ENCODE measurements at places on chromosomes 2 and 18. TPM values are rescaled to one million over a fixed set of nuclear protein-coding genes. Genes with fewer than 3 reads are reported as not detected.

- H3K27ac ChIP-seq, result no peak overlapping the region
- H3K27me3 ChIP-seq, result no peaks in the 10 kb centered on the region
- DNase-seq, result no peak
- no peak overlapping the region for H3K4me3 ChIP-seq
Measured at GRCh38 chr2:10579876-10580514, 109.8 kb downstream of the NOL10 start.

GRCh38 chr2:195343540-195343939 is 313.5 kb upstream of the SLC39A10 start:
- no peaks in the 10 kb centered on the region for H3K4me1 ChIP-seq
- no peak overlapping the region for H3K4me3 ChIP-seq
- DNase-seq, result no peak
- no peak overlapping the region for H3K27ac ChIP-seq

The FAP gene
- polyA plus RNA-seq, result not detected

The MOGAT1 gene
- not detected for polyA plus RNA-seq

DNA sequence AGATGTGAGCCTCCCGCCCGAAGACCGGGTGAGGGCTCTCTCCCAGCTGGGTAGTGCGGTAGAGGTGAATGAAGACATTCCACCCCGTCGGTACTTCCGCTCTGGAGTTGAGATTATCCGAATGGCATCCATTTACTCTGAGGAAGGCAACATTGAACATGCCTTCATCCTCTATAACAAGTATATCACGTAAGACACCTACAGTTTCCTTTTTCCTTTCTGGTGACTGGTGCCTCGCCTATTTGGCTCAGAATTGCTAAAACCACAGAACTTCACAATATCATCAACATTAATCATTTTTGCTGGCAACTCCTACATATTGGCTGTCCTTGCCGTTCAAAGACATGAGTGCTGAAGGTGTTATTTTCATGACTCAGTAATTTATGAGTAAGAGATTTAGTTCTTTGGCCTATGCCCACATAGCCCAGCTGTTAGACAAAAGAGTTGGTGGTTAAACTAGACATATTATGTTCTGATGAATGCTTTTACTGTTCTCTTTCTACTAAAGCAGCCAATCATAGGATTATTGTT is 2.2 kb downstream of the STAMBP start:
- H3K4me1 ChIP-seq, result peaks cover 26% of the 10 kb centered on the region
- peak overlapping the region; percentile 8 for H3K27ac ChIP-seq
- H3K4me3 ChIP-seq, result no peak overlapping the region
- DNase-seq, result no peak

DNA sequence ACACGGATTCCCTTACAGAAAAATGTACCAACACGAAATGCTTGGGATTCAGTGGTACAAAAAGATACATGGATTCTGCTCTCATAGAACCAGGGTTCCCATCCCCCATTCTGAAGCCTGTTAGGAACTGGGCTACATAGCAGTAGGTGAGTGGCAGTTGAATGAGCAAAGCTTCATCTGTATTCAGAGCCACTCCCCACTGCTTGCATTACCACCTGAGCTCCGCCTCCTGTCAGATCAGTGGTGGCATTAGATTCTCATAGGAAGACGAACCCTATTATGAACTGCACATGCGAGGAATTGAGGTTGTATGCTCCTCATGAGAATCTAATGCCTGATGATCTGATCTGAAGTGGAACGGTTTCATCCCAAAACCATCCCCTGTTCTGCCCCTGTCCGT is 246.4 kb downstream of the DYM start:
- DNase-seq, result no peak
- H3K4me3 ChIP-seq, result no peak overlapping the region
- peaks cover 4% of the 10 kb centered on the region for H3K4me1 ChIP-seq
- H3K27ac ChIP-seq, result no peak overlapping the region
- H3K36me3 ChIP-seq, result no peaks in the 10 kb centered on the region

The CAPN14 gene
- not detected for polyA plus RNA-seq

DNA sequence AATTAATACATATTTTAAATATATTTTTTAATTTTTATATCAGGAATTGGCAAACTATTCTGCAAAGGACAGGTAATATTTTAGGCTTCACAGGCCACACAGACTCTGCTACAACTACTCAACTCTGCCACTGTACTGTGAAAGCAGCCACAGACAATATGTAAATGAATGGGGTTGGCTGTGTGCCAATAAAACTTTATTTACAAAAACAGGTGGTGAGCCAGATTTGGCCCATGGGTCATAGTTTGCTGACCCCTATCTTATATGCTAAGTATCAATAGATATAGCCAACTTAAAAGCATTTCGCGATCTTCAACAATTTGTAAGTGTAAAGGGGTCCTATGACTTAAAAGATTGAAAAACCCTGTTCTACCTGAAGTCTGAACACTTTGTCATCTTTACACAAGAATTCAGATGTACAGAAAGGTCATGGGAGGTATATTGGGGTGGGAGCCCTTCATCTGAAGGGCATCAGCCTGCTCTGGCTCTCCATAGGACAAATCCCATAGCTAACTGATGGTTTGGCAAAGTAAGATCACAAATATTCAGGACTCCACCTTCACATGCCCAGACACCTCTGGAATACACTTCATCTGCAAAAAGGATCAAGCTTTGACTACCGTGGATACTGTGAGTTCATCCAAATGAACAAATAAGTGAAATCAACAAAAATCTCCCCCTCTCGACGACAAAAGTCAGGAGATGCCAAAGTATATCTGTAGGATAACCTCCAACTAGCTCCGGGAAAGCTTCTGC is 65.9 kb downstream of the C1D start:
- H3K36me3 ChIP-seq, result no peaks in the 10 kb centered on the region
- H3K27me3 ChIP-seq, result no peaks in the 10 kb centered on the region
- no peak overlapping the region for H3K4me3 ChIP-seq
- H3K27ac ChIP-seq, result no peak overlapping the region
- DNase-seq, result no peak
